ENCODE measurements at places on chromosomes 11 and 22.

GRCh38 chr11:107372439-107372838 is 85.2 kb downstream of the CWF19L2 start:
- DNase-seq, result no peak

DNA sequence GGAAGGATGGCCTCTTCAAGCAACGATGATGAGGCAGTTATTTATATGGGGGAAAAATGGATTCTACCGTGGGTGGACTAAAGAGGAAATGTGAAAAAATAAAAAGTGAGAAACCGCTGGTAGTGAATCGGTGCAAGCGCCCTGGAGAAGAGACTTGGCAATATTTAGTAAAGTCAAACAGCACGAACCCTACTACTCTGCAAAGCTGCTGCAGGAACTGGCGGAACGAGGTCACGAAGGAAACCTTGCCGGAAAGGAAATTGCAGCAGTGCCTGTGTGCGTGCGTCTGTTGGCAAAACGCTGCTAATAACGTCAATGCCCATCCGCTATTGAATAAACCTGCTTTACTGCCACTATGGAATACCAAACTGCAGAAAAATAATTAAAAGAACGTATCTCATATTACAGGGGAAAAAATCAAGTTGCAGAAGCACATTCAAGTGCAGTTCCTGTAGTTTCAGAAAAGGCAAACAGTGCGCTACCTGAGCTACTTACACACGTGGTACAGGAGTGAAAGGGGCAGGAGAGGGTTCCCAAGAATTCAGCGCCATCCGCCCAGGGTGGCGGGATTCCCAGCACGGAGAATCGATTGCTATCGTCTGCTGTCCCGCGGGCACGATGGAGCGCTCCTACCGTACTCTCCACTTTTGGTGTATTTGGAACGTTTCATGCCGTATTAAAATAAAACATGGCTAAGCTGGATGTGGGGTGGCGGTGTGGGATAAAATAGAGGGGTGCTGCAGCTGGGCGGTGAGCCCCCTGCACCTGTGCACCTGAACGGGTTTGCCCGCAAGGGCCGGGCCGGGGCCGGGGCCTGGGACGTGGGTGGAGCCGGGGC is 585 bp upstream of the NADSYN1 start:
- peak; percentile 35 for DNase-seq

- DNase-seq, result no peak
Measured at GRCh38 chr22:49299821-49300231, 527.8 kb downstream of the BRD1 start.

DNA sequence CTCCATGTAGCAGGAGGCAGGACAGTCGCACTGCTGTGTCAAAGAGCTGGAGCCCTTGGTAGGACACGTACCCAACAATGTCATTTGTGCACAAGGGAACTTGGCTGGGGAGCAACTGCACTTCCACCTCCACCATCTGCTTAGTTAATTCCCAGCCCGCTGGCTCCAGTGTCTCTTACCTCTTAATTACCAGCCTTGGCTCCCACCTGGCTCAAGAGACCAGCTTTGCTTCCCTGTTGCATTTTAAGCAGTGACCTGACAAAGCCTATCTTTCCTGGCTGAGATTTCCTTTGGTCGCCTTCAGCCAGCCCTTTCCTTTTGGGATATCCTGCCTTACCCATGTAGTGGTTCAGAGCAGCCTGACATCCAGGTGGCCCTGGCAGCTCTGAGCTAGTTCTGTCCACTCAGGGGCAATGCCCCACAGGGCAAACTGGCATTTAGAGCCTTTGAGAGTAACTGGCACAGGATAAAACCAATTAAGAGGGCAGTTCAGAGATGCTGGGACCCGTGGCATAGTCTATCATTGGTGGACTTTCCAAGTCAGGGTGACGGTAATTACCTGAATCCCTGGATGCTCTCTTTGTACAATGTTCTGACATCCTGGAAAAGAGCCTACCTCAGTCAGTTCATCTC is 212.6 kb upstream of the SORL1-AS1 start:
- DNase-seq, result no peak

- DNase-seq, result no peak
Measured at GRCh38 chr11:72668629-72669347, 5.4 kb downstream of the PDE2A start.

DNA sequence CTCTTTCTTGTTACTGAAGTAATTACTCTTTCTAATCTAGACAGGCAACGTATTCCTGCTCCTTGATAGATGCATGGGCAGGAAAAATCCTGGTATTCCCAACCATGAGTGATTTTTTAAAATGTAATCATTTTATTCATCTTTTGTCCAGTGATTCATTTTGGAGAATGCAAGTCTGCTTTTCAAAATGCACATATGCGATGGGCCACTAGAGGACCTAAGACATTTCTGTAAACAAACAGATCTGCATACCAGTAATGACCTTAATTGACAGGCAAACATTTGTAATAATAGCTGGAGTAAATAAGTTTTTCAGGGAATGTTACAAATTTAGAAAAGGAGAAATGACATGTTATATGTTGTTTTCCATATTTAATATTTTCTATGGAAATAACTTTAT is 1167.6 kb downstream of the JRKL start:
- no peak for DNase-seq

DNA sequence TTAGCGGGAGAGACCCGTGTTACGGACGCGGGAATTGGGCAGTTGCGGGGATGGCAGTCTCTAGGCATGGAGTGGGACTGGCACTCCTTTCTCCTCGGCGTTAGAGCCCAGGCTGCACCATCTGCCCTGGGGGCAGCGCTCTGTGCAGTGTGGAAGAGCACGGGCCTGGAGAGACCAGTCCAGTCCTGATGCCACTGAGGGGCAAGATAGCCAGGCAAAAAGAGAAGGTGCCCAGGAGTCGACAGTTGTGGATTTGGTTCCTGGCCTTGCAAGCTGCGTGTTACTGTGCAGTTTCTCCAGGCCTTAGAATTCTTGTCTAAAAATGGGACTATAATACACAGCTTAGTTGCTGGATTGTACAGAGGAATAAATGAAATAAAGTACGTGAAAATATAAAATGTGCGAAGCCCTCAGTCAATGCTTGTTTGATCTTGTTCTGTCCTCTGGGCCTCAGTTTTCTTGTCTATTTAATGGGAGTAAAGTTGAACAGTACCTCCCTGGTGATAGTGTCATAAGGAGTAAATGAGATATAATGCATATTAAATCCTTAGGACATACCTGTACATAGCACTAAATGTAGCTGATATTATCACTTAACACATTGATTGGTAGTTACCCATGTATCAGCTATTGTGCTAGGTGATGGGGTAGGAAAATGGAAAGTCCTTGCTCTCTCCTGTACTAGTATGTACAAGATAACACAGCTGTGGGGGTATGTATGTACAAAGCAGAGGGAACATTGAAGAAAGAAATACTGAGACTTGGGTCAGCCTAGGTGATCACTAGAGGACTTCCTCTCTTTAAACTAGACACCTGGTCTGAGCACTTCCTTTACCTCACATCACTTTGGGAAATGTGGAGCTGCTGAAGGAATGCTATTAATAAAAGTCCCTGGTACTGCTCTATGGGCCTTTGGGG is 1.2 kb downstream of the ATXN10 start:
- DNase-seq, result no peak

GRCh38 chr22:32325811-32326237 is 31.8 kb upstream of the RFPL3 start:
- DNase-seq, result no peak

DNA sequence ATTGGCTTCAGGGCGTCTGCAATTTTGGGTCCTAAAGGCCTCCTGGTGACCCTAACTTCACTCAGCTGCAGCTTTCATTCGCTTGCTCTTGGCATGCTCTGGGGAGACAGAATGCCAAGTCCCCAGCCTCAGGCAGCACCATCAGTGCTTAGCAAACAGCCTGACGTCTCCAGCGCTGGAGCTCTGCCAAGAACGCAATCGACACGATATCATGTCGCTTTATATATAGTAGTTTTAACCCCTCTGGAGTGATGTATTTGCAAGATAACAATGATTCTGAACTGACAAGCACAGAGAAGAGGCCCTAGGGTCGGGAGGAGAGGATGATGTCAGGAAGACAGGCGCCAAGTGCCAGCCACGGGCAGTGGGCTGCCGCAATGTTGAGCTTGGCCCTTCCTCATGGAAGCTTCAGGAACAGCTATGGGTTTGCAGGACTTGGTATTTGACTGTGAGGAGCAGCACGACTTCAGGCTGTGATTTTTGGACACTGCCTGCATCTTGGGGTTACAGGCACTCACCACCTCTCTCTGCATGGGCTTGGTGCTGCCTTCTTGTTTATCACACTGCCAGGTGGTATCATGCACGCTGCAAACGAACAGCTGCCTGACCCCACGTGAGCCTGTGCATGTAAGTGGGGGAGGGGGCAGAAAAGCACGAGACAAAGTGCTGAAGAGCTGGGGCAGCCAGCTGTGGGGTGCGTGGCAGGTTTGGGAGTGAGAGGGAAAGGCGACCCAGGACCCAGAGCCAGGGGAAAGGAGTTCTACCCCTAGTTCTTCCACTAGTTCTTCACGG is 26.1 kb downstream of the B3GAT1 start:
- DNase-seq, result no peak

DNA sequence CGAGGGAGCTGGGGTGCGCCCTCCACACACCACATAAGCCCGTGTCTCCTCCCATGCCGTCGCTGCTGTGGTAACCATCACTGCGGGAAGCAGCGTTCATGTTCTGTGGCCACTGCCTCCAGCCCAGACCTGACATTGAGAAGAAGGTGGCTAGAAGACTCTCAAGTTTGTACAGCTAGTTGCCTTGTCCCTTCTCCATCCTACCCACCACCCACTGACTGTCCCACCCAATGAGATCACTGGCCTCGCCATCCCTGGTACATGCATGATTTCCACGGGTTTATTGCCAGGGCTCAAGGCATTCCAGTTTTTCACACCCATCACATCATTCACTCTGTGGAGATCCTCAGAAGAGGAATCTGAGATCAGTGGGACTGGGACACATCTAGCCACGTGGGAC is 33.0 kb downstream of the AHNAK start:
- no peak for DNase-seq

DNA sequence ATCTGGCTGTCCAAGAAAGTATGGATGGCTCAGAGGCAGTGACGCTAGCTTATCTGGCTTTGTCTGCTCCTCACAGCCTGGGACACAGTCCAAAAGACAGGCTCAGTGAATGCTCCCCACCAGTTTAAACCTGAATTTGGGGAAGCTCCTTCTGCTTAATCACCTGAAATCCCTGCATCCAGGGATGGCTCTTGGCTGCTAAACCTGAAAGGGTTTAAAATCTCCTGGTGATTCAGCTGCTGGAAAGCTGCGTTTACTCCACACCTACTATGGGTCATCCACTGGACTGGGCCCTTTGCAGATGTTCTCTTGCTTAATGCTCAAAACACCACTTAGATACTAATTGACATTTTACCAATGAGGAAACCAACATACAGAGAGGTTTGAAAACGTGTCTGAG is 302.0 kb upstream of the NARS2 start:
- DNase-seq, result no peak

DNA sequence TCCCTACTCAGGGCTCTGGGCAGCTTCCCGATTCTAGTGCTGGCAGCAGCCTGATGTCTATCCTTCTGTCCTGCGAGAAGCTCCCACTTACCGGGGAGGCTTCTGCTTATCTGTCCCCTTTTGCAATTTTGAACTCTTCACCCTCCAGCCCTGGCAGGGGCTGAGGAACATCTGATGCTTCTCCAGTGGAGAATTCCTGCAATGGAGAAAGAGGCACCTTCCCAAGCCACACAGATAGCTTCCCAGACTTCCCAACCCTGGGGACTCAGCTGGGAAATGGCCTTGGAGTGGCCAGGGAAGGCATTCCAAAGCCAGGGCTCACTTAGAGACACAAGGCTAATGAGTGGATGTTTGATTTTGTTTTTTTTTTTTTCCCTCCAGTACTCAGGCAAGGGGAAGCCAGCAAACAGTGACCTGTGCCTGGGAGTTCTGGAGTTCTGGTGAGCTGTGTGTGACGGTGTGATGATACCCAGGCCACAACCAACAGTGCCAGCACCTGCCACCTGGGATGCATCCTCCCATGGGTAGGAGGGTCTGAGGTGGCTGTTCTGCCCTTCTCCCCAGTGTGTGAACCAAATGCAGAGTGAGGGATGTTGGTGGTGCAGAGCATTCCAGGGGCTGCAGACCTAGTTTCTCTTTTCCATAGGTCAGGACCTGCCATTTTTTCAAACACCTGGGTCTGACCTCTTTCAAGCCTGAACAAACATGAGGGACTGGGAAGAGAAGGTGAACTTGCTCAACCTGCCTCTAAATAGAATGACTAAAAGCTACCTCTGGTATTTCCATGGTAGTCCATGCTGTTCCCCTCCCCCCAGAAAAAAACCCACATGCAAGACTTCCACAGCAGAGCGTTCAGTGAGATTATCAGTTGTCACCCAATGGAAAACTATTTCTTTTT is 95.1 kb downstream of the CCDC81 start:
- DNase-seq, result no peak

DNA sequence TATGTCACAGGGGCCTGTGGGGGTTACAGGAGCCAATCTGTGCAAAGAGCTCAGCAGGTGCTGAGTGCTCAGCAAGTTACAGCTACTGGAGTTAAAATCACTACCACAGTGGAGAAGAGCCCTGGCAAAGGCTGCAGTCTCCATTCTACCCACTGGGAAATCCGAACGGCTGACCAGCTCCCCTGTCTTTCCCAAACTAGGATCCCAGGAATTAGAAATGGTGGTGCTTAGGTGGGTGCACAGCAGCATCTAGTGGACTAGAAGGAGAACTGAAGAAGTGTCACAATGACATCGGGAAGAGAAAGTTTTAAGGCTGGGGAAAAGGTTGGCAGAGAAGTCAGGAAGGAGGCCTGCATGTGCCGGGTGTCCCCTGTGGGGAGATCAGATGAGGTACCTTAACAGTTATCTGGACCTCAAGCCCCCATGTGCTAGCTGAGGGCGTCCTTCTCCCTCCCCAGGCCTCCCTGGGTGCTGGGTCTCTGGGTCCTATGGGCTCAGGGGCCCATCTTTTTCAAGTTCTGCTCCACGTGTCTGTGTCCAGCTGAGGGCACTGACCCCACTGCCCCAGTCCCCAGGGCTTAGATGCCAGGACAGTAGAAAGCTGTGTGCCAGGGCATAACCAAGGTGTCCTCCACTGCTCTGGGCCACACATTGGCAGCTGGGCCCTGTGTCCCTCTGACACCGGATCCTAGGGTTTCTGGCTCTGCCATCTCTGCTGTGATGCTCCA is 1.9 kb downstream of the PIWIL3 start:
- DNase-seq, result peak; percentile 54

DNA sequence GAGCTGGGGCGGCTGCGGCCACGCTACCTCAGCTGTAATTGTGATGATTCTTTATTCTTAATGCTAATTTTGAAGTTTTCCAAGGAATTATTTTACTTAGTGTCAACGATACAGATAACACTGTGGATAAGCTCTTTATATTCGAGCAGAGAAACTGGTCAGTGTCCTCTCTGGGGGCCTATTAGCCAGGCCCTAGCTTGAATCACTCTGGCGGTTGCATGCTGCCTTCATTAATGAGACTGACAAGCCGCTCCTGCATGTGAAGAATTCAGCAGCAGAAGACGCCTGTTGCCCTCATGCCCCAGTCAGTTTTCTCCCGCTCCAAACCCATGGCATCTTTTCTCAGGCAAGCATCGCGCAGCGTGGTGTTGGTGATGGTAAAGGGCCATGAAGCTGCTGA is 851.7 kb downstream of the OPCML start:
- no peak for DNase-seq

GRCh38 chr11:109729761-109730160 is 307.8 kb downstream of the C11orf87 start:
- no peak for DNase-seq

GRCh38 chr11:89490602-89490980 is 584 bp downstream of the NOX4 start:
- no peak for DNase-seq
